ENCODE measurements at places on chromosomes 3 and 15.

- no peak for DNase-seq
Measured at GRCh38 chr3:57500506-57500905, 43.6 kb downstream of the DNAH12 start.

- DNase-seq = no peak
Measured at GRCh38 chr3:76016111-76016510, 230.8 kb upstream of the ZNF717 start.

GRCh38 chr3:4523710-4524698 is 30.9 kb downstream of the ITPR1 start:
- DNase-seq = no peak

GRCh38 chr15:93321881-93322282 is 232.9 kb upstream of the RGMA start:
- DNase-seq = no peak

GRCh38 chr3:62238431-62238830 is 134.9 kb downstream of the FEZF2 start:
- DNase-seq = no peak

DNA sequence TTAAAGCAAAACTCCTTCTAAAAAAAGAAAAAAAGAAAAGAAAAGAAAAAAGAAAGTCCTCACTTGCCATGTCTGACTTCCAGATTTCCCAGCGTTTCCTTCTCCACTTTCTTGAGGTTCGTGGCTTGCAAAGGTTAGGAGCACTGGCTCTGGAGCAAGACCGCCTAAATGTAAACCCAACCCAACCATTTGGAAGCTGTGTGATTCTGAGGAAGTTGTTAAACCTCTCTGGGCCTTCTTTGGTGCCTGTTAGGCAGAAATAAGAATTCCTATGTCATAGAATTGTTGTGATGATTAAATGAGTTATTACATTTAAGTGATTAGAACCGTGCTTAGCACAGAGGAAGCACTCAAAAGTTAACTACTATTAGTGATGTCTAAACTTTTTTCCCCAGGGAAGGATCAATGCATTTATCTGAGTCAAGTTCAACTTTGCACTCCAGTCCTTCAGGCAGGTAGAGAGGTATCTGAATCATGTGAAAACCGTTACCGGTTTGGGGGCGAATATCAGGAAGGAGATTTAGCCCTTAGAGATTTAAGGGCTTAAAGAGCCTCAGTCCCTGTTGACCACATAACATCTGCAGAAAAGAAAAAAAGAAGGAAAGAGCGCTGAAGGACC is 78.3 kb upstream of the HES1 start:
- no peak for DNase-seq

DNA sequence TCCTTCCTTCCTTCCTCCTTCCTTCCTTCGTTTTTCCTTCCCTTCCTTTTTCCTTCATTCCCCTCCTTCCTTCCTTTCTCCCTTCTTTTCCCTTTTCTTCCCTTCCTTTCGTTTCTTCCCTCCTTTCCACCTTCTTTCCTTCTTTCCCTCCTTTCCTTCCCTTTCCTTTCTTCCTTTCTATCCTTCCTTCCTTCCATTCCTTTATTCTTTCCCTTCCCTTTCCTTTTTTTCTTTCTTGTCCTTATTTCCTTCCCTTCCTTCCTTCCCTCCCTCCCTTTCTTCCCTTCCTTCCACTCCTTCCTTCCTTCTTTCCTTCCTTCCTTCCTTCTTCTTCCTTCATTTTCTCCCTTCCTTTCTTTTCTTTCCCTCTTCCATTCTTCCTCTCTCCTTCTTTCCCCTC is 394.6 kb downstream of the GABRB3 start:
- DNase-seq = no peak

GRCh38 chr3:168081171-168081771 is 14.5 kb downstream of the GOLIM4 start:
- DNase-seq = no peak

DNA sequence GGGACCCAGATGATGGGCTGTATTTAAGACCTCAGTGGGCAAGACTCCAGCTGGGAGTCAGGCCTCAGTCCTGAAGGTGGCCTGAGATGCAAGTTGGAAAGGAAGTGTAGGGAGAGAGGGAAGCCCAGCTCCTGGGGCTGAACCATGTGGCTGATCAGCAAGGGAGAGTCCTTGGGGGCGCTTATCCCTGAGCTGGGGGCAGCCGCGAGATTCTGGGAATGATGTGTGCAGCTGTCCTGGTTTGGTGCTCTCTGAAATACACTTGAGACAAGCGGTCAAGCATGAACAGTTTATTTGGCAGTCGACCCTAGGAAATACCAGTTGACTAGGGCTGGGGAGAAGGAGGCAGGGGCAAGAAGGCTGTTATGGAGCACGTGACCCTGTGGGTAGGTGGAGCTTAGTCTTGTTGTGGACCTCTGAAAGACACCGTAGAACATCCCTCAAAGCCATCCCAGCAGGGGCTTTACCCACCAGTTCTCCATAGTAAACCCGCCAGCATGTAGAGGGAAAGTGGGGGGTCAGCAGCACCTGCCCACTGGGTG is 41.8 kb upstream of the SLC6A11 start:
- no peak for DNase-seq

- DNase-seq = no peak
Measured at GRCh38 chr3:31576521-31576920, 43.8 kb downstream of the STT3B start.

- no peak for DNase-seq
Measured at GRCh38 chr15:58043192-58043903, 22.2 kb downstream of the ALDH1A2 start.

GRCh38 chr3:107976202-107976800 is 114.5 kb downstream of the CD47 start:
- DNase-seq = no peak

DNA sequence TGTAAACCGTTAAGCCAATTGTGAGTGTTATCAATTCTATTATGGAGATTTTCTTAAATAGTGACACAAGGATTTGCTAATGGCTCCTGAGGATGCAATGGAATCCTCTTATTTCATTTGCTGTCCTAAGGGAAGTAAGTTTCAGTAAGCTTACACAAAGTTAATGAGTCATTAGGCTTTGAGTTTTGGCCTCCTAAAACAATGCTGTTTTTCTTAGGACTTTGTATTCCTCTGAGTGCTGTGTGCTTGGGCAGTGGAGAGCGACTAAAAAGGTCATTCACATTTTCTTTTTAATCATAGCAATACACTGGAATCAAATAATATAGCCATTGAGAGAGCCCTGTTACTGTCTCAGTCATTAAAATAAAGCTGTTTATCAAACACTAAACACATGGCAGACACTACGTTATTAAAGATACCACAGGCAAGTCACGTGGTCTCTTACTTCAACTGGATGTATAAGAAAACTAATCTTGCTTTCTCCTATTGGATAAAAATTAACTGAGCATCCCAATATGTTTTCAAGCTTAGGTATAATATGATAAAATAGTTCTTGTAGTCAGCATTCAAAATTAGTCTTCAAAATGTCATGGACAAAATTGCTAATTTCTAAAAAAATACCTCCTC is 290.8 kb downstream of the NLGN1 start:
- no peak for DNase-seq

DNA sequence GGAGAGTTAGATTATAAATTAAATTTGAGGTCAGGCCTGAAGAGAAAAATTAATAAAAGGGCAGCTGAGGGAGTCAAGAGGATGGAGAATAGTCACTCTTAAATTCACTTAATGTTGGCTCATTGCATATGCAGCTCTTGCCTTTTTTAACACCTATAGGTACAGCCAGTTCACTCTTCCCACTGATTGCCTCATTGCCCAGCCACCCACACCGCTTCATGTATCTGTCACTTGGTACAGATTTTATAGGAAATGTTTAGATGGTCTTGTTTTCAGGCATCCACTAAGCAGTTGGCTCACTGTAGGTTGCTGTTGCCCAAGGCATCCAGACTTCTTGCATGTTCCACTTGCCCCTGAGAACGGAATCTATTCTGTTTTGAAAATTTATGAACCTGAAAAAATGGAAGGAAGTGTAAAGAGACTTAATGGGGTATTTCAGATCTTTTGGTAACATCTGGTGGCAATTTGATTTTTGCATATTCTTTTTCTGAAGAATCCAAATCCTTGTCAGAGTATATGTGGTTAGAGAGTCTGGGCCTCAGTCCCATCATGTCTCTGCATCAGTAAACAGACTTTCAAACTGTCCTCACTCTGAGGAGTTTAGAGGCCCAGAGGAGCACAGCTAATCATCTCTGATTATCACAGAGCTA is 151.9 kb downstream of the RBPMS2 start:
- no peak for DNase-seq

All from anterior cingulate cortex (tissue), 58 donors.